ENCODE measurements at places on chromosomes 6 and 20.

GRCh38 chr6:33790379-33790778 lies 1.4 kb upstream of the LEMD2 start:
- no peak for DNase-seq

GRCh38 chr6:163764565-163764964 lies 350.0 kb downstream of the QKI start:
- DNase-seq, result no peak

GRCh38 chr6:14141351-14142062 lies 23.9 kb downstream of the CD83 start:
- no peak for DNase-seq

DNA sequence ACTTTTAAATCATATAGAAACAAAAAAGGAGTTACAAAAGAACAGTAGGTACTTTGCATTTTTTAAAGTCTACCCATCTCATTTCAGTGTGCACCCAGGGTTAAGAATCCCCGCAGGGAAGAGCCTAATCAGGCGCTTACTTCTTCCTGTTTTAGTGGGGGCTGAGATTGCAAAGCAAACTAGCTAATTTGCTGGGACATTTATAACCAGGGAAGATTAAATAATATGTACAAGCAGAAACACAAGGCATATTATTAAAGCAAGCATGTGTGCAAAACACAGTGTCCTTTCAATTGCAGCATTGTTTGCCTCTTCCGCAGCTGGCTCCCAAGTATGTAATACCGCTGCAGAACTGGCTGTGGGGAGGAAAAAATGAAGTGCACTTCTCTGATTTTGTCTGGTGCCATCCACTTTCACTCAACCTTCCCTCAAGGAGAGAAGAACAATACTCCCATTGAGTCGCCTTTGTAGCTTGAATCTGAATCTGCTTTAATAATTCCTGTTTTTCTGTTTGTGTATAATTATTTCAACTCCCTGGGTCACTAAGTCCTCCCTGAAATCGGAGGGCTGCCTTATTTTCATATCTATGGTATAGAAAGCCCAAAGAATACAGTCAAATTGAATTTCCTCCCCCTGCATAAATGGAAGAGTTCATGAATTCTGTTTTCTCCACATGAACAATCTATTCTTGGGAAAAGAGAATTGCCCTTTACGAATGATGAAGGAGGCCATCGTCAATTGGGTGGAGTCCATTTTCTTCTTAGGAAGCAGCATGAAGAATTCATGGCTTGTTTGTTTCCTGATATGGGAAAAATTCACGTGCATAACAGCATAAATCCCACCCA lies 23.3 kb upstream of the BCAS1 start:
- no peak for DNase-seq
